ENCODE measurements at places on chromosomes 4 and X.

DNA sequence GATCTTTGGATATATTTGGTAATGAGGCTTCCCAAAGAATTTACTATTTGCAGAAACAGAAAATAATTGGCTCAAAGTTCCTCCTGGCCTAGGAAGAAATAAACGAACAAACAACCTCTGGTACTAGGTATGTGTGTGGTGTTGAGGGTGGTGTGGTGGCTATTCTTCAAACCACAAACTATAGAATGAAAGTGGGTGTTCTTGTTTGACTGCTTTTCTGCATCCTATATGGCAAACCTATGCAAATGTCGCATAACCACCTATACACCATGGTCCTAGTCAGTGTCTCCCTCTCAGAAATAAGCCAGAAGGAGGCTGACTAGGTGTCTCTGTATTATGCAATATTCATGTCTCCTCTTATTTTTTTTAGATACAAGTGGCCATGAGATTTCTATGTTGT is 106.6 kb upstream of the PCDH18 start:
- DNase-seq: no peak

- DNase-seq: no peak
Observed at GRCh38 chr4:120327276-120327675, 260.6 kb upstream of the MAD2L1 start.

GRCh38 chr4:74659576-74660411 is 134.5 kb downstream of the BTC start:
- DNase-seq: no peak

- no peak for DNase-seq
Observed at GRCh38 chr4:80072228-80072743, 743 bp downstream of the ANTXR2 start.

DNA sequence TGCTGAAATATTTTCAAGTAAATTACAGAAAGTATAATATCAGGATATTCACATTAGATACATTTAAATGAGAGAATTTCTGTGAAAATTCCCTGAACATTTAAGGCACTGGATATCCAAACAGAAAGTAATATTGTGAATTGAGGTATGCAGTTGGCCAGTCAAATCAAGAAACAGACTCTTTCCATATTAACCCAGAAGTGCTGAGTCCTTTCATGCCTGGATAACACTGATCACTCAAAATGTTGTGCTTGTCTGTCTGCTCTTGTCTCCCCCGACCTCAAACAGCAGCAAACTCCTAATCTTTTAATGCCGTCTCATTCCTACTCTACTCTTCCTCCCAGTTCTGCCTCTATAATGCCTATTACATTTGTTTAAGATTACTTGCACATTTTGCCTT is 51.2 kb downstream of the TBC1D9 start:
- no peak for DNase-seq

DNA sequence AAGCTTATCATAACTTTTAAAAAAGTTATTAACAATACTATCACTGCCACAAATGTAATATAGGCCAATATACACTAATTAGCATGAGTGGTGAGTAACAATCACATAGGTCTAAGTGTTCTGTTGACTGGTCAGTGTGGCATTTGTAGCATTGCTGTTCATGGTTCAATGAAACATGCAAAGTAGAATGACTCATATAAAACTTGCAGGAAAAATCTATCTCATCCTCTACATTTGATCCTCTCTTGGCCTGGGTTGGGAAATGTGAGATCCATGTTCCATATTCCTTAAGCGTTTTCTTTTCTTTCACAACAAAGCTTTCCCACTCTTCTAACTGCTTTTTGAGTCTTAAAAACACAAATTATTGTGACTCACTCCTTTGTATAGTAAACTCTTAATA is 1418.7 kb downstream of the FSTL5 start:
- no peak for DNase-seq

- DNase-seq: no peak
Observed at GRCh38 chrX:39367416-39367815, 566.2 kb downstream of the MID1IP1 start.

GRCh38 chr4:80015407-80016189 is 57.4 kb downstream of the ANTXR2 start:
- no peak for DNase-seq

DNA sequence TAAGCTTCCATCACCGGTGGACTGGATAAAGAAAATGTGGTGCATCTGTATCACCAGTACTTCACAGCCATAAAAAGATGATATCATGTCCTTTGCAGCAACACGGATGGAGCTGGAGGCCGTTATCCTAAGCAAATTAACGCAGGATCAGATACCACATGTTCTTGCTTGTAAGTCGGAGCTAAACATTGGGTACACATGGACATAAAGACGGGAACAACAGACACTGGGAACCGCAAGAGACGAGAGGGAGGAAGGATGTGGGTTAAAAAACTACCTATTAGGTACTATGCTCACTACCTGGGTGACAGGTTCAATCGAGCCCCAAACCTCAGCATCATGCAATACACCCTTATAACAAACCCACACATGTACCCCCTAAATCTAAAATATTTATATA is 16.3 kb upstream of the IDS start:
- DNase-seq: no peak

GRCh38 chr4:76579596-76580375 is 144.8 kb downstream of the SHROOM3 start:
- DNase-seq: no peak

- no peak for DNase-seq
Observed at GRCh38 chr4:11801466-11802446, 373.1 kb upstream of the HS3ST1 start.

DNA sequence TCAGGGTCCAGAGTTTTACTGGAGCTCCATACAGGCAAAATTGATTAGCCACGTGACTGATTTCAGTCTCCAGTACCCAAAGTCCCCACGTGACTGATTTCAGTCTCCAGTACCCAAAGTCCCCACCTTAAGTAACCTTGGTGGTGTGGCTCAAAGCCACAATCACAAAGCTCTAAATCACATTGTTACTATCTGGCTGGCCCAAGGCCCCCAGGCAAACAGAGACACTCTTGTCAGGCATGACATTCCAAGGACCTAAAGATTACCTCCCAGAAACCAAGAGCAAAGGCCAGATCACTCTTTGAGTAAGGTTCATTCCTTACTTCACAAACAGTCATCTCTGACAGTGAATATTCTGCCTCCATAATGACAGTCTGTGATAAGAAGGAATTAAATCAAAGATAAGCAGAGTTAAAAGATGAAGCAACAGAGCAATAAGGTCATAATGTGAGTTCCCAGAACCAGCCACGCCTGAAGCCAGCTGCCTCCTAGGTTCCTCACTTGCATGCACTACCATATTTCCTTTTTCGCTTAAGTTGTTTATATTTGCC is 78.5 kb downstream of the ANXA3 start:
- DNase-seq: no peak

DNA sequence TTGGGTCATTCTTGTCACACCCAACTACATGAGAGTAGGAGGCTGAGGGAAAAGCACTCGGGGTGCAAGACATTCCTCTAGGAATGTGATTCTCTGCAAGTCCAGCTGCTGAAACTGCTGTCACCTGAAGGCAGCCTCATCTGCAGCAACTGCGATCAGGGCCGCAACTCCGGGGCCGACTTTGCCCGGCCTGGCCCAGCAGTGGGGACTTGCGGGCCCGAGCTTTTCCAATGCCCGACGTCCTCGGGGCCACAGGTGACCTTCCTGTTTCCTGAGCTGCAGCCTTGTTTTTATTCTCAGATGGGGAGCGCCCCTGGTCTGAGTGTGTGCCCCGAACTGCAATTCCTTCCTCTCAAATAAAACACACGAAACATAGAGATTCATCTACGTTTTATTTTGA is 104.7 kb upstream of the NKX1-1 start:
- no peak for DNase-seq

DNA sequence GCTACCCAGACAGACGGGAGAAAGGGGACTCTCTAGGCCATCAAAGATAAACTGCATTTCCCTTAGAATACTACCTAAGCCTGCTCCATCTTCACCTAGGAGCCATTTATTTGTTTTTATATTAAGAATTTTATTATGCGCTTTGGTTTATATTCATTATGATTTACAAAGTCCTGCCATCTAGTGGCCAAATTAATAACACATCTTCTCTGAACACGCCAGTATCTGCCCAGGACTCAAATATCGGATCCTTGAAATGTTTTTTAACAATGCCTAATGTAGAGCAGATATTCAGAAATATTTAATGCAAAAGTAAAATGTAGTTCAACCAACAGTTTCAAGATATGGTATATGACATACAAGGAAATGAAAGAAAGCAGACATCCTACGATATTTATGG is 20.8 kb upstream of the PRPS2 start:
- DNase-seq: no peak

- no peak for DNase-seq
Observed at GRCh38 chrX:115988825-115989224, 181.7 kb upstream of the AGTR2 start.

DNA sequence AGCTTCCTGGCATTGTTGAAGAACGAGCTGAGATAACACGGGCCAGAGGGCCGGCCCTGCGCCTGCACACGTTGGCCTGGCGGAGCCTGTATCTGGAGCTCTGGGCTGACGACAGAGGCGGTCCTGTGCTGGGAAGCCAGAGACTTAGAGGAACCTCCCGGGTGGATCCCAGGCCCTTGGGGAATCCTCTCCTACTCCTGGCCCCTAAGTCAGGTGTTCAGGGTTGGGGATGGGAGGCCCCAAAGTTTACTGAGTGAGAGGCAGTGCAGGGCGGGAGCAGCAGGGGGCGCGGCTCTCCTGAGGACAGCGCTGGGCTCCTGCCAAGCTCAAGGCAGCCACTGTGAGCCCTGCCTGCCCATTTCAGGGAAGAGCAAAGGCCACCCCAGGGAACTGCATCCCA is 2.5 kb upstream of the HTRA3 start:
- no peak for DNase-seq

GRCh38 chr4:146224326-146224966 is 10.1 kb downstream of the REELD1 start:
- DNase-seq: no peak

DNA sequence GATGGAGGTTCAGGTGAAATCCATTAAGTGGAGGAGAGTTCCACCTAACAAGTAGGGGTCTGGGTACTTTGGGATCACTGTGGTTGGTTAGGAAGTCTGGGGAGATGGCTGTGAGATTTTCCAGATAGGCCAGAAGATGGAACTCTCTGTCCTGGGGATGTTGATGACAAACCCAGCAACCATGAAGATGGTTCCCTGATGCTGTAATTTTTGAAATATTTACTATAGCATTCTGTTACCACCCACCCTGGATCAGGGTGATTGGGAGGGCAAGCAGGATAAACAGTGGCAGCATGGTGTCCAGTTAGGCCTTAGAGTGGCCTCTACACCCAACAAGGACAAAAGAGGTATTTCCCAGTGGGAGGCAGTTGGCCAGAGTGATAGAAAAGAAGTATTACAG is 15.9 kb upstream of the NELFA start:
- no peak for DNase-seq

DNA sequence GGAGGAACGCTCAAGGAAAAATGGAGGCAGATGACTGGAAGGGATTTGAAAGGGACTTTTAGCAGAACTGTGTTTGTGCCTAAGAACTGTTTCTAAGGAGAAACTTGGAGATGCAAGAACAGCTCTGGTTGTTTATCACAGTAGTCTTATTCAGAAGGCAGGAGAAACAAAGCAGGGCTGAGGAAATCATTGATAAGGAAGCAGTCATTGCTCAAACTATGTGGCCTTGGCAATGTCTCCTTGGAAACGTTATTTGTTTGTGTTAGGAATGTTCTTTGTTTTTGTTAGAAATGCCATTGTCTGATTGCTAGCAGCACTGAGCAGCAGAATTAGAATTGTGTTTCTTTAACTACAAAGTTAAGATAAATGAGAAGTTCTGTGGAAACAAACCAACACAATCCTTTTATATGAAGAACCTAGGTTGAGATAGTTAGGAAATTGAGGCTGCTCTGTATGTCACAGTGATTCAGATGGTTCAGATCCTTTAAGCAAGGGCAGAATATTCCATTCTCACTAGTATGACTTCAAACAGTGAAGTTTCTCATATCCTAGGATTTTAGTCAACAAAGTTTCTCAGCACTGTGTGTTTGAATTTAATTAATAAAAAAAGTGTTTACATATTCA is 1191.3 kb upstream of the IGFBP7 start:
- DNase-seq: no peak

- no peak for DNase-seq
Observed at GRCh38 chr4:161252520-161253141, 911.2 kb downstream of the FSTL5 start.

All from stimulated activated CD8-positive, alpha-beta memory T cell treated with anti-CD3 and anti-CD28 coated beads, Interleukin-2, amount 100 ng/mL, for 1 hour (primary cell).